NCI-H526 (cell line): ENCODE measurements at places on chromosomes 12 and 14.

GRCh38 chr14:75214558-75214957 lies 38.1 kb upstream of the TMED10 start:
- DNase-seq = no peak

DNA sequence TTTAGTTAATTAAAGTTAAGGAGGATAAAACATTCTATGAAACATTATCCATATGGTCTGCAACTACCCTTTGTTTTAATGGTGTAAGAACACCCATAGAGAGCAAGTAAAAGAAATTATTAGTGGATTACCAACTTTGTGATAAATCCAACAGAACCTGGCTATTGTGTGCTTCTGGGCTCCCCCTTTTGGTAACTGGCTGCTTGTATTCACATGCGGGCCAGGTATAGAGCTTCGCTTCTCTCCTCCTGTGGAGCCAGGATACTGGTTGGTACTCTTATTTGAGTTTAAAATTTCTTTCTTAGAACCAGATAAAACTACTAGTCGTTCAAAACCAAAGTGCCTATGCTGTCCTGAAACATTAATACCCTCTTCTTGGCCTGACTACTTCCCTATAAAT lies 81.0 kb downstream of the PTPRR start:
- no peak for DNase-seq

GRCh38 chr12:47360771-47361388 lies 281.1 kb upstream of the AMIGO2 start:
- no peak for DNase-seq

DNA sequence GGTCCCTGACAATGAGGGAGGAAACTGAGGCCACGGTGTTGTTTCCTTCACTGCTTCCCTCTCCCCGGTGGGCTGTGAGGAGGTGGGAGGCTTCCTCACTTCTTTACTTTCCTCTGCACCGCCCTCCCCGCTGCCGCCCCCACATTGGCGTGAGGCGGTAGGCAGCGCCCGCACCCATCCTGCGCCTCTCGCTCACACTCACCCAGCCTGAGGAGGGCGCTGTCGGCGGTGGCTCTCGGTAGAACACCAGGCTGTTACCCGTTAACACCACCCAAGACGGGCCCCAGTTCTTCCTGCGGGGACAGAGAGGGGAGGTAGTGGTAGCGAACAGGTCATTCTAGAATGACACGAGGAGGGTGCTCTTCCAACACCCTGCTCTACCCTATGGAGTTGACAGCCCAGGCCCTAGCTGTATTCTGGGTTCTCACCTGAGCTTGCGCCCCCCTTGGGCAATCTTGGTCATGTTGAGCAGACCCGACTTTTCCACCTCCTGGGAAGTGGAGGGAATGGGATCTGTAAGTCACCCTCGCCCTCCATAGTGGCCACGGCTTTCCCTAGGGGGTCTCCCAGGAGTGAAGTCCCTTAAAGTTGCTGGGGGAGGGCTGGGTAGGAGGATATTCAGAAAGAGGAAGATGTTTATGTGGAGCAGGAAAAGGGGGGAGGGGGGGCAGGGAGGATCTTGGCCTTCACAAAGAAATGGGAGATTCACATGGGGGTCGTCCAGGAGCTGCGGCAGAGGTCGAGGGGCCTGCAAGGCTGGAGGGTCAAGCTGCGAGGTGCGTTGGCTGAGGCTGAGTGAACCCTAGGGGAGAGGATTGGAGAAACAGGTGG lies 3.3 kb downstream of the ARHGAP9 start:
- peak; percentile 34 for DNase-seq

DNA sequence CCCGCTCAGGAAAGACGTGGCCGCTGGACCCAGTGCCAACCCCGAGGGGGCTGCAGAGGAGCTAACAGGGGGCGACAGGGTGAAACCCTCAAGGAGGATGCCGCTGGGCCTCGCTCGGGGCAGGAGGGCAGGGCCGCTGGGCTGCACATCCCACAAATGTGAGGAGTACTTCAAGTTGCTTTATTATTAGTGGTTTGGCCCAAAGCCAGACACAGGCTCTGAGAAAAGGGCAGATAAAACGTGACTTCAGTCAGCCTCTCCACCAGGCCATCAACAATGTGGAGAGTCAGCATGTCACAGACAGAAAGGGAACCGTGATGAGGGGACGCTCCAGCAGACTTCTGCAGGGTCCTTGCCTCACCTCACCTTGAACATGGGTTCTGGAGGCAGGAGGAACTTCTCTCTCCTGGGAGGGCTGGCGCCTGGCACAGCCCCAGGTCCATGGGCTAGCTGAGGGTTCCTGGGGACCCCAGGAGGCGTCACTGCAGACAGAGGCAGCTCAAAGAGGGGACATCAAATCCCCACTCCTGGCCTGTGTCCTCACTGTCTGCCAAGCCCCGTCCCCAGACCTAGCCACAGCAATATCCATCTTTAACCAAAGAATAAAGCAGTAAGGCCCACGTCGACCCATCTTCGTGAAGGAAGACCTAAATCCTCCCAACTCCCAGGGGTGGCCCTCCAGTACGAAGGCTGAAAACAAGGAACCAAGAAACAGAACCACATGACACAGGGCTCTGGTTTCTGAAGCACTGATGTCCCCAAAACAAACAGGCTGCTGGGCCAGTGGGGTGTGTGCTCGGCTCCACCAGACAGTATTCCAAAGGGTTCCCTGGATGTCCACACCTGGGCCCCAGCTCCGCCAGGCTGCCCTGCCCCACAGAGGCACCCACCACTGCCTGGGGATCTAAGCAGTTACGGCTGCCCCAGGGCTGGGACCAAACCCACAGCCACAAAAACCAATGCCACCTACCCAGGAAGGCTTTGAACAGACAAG lies 35.1 kb downstream of the CCDC85C start:
- no peak for DNase-seq

DNA sequence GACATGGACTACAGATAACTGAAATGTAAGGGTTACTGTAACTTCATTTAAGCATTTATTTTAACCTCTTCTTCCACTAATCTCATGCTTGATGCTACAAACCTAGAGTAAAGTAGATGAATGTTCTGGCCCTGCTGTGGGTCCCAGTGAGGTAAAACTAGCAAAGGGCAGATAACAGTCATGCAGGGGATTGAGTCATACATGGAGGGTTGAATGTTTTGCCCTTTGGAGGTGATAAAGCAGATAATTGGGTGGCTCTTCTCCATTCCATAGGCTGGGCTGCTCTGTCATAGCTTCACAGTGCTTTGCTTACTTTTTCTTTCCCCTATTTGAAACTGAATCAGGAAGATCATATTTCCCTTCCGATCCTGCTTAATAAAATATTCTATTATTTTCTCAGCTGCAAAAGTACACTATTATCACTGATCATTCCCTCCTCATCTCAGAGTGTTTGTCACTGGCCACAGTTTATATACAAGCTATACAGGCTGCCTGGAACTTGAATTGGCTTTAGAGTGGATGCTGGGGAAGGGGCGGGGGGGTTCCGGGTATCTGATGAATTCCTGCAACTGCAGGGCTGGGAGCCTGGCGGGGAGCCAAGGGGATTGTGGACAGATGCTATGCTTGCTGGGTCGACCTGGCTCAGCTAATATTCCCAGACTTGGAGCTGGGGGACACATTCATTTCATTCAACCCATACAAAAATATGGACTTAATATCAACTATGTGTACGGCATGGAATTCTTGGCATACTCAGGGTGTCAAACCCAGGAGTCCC lies 235.1 kb downstream of the NRXN3 start:
- DNase-seq = no peak

GRCh38 chr12:122020795-122021192 lies 890 bp upstream of the BCL7A start:
- no peak for DNase-seq

DNA sequence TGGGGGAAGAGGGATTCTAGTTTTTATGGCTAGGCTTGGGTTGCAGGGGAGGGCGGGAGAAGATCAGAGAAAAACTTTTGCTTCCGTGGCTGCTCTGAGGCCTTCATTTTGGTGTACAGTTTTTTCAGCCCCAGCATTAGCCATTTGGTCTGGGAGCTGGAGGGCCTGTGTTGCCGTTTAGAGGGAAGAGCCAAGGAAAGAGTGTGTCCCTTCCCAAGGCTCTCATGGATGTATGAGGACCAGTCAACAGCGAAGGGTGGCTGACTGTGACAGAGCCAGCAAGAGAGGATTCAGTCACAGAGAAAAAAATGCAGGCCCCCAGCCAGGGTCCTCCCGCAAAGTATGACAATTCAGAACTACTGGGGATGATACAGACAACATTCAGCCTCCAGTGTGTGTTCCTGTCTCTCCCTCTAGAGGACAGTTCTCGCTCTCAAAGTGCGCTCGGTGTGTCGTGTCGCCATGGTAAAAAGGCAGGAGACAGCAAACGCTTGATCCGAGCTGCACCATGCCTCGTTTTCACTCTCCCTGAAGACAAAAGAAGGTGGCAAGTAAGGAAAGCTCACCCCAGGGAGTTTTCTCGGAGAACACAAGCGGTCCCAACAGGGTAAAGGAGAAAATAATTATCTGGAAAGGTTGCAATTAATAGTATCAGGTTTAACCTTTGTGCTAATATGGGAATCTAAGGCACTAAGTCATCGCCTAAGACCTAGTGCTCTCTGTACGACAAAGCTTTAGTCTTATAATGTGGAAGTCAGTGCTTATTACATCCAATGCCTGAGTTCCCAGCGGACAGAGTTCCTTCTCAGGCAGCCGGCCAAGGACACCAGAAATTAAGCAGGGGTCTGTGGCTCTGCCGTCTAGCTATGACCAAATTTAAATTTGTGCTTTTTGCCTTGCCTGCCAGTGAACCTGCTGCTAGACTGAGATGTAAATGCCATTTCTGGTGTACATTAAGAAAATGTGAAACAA lies 157.3 kb upstream of the PLXNC1 start:
- peak; percentile 4 for DNase-seq

GRCh38 chr12:14810167-14810952 lies 3.6 kb downstream of the SMCO3 start:
- no peak for DNase-seq

DNA sequence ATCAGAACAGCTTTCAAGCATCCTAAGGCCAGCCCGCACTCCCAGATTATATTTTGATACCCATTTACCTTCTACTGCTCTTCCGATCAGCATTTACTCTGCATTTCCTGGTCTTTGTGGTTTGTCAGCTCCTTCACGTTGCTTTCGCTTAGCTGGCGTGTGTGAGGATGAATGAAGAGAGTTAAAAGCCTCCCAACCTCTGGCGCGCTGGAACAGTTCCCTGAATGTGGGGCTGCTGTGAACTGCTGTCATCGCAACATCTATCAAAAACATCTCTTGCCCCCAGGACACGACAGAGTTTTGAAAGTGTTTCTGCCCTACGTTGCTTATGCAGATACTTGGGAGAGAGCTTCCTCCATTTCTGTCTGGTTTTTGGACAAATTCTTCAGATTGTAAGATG lies 129.2 kb downstream of the KCNA5 start:
- no peak for DNase-seq

DNA sequence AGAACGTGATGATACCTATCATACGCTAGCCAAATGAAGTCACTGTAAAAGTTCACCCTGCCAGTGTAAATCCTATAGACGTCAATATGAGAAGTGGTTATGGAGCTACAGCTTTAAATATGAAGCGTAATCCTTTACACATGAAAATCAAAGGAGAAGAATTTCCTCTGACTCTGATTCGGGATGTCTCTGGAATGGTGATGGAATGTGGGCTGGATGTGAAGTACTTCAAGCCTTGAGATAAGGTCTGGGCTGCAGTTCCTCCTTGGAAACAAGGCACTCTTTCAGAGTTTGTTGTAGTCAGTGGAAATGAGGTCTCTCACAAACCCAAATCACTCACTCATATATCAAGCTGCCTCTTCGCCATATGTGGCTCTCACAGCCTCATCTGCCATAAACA lies 53.1 kb upstream of the NAP1L1 start:
- DNase-seq = no peak

DNA sequence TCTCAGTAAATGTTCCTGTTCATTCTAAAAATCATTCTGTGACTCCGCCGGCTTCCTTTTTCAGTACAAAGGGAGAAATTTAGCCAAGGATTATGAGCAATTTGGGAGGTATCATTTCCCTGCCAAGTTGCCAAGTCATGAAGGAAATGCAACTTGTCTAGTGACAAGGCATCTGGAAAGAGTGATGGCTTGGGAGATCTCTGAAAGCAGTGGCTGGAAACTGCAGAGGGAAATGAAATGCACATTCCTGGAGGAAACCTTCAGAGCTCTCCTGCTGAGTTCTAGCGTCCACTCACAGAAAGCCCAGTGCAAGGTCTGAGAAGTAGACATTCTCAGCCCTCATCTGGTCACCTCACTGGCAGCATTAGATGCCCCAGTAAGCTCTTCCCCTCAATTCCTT lies 91.7 kb downstream of the GALC start:
- no peak for DNase-seq

DNA sequence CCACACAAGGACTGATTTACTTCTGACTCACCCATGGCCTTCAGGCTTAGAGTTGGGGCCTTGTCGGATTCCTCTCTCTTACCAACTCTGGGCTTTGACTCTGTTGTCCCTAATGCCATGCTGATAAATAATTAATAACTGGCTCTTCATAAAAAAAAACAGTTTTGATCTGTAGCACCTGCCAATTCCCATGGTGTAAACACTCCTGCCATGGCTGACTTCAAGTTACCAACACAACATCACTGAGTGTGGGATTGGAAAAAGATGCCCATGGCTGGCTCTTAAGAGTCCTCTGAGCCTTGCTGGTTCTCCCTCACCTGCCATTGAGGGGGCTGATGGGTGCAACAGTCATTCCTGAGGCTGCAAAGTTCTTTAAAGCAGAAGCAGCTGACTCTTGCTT lies 104.8 kb downstream of the KIF26A start:
- no peak for DNase-seq

- DNase-seq = no peak
Observed at GRCh38 chr12:26493656-26494055, 298.3 kb downstream of the SSPN start.

GRCh38 chr14:64628940-64629408 lies 75.2 kb upstream of the PLEKHG3 start:
- no peak for DNase-seq

DNA sequence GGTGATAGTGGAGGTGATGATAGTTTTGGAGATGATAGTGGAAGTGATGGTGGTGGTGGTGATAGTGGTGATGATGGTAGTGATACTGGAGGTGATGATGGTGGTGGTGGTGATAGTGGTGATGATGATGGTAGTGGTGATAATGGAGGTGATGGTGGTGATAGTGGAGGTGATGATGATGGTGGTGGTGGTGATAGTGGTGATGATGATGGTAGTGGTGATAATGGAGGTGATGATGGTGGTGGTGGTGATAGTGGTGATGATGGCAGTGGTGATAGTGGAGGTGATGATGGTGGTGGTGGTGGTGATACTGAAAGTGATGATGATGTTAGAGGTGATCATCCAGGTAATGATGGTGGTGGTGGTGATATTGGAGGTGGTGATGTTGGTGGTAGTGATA lies 570.0 kb upstream of the TMEM132C start:
- no peak for DNase-seq
